ENCODE measurements at places on chromosomes 12 and 14. TPM values are rescaled to one million over a fixed set of nuclear protein-coding genes. Genes with fewer than 3 reads are reported as not detected.

- DNase-seq, result no peak
Observed at GRCh38 chr12:25135531-25136154, 59.3 kb downstream of the DNAI7 start.

DNA sequence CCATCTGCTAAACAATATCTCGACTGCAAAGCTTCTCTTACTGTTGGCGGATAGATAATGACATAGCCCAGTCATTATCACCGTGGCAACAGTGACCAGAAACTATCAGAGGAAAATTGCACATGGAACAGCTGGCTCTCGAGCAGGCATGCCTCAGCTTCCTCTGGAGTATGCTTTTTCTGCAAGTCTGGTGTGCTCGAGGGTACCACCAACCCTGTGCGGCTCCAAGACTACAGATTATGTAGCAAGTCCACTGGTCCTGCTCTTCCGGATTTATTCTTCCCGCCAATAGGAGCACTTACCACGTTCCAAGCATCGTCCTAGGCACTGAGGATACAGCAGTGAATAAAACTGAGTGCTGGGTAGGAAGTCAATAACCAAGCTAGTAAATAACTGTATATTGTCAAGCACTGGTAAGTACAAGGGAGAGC, 1.4 kb upstream of the GLRX5 start:
- peak; percentile 56 for DNase-seq

DNA sequence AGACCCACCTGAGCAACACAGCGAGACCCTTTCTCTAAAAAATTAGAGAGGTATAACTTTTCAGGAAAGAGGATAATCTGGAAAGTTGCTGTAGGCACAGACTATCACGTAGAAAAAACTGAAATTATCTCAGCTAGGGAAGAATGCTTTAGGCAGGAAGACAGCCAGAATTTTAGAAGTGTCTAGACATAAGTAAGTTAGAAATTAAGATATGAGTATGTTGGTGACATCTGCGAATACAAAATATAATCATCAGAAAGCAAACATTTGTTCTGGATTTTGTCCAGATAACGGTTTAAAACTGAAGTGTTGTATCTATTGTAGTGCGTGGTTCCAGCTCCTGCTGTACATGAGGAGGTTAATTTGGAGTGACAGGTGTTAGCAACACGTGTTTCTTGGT, 123.2 kb downstream of the FBXL14 start:
- DNase-seq, result no peak

DNA sequence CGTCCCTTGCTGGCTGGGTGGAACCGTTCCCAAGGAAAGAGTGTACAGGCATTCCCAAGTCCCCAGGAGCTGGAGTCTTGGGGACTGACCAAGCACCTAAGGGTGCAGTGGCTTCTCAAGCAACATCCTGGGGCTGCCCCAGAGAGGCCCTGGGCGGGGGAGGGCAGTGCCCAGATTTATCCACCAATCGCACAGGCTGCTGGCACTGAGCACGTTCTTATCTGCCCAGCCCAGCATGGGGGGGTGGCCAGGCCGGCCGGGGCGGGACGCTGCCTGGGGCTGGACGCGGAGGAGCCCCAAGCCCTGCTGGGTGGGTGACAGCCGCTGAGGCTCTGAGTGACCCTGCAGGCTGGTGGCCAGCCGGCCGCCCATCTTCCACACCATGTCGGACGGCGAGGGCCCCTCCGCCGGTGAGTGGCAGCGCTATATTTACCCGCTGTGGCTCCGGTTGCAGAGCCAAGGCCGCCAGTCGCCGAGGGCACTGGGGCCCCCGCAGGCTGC, 53.4 kb downstream of the CYP46A1 start:
- peak; percentile 27 for DNase-seq

GRCh38 chr12:41184864-41185263, 3.3 kb upstream of the PDZRN4 start:
- no peak for DNase-seq

DNA sequence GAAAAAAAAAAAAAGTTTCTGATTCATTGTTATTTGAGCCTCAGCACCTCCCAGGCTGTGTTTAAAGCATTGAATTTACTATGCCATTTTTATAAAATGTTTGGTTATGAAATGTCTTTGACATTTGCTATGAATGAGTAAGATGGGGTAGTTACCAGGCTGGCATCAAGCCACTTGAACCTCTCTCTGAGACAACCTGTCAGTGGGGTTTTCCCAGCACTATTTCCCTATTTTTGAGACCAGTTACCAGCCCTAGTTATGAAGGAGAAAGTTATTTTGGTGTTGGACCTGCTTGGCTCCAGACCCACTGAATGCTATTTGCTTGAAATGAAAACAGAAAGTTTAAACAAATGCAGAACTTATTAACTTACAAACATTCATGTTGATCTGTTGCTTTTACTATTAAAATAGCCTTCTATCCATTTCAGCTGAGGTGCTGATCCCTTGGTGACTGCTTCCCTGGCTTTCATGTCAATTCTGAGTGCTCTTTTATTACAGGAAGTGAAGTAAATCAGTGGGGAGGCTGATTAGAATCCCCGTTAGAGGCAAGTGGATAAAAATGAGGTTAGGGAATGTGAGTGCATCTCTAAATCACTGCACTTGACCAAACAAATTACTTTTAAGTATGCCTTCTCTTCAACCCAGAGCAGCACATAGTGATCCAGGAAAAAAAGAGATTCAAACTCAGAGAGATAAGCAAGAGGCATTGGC, 37.8 kb downstream of the LLPH start:
- no peak for DNase-seq

DNA sequence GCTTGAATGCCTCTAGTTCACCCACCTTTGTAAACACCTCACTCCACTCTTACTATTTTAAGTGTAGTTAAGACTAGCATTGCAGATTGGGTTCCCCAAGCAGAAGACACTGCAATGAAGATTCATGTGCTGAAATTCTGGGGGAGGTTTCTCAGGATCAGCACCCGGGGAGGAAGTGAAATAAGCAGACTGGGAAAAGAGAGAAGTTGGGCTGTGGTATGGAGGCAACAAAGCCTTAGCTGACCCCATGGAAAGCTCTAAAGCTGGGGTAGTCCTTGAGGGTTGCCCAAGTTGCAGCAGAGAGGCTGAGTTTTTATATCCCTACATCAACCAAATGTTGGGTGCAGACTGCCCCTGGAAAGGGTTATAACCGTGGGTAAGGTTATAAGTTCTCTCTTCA, 23.9 kb upstream of the IGF1 start:
- DNase-seq, result no peak

GRCh38 chr12:48000878-48001504, 3.3 kb downstream of the COL2A1 start:
- peak; percentile 52 for DNase-seq

DNA sequence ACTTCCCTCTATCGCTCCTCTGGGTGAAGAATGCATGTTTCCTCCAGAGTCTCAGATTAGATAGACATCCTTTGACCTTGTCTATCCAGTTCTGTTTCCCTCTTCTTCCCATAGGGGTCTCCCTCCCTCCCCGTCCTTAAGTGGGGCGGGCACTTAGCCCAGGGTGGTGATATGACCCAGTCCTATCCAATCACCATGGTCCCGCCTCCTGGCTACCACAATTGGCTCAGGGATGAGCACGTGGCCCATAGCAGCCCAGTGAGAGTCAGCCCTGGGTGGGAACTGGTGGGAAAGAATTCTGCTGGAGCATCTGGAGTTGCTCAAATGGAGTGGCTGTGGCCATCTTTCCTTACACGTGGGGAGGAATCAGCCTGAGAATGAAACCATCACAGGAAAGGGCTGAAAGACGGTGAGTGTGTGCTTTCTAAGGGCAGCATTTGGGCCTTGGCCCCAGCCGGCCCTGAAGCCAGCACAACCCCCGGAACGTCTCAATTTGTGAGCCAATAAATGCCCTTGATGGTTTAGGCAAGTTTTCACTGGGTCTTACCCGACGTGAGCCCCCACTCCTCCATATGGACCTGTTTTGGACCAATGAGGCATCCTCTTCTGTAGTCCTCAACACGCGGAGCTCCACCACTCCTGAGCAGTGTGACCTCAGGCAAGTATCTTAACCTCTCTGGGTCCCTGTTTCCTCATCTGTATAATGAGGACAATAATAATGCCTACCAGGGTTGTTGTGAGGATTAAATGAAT, 14.4 kb upstream of the MLXIP start:
- peak; percentile 99 for DNase-seq

GRCh38 chr12:48969833-48970701, 1.5 kb downstream of the WNT10B start:
- no peak for DNase-seq

DNA sequence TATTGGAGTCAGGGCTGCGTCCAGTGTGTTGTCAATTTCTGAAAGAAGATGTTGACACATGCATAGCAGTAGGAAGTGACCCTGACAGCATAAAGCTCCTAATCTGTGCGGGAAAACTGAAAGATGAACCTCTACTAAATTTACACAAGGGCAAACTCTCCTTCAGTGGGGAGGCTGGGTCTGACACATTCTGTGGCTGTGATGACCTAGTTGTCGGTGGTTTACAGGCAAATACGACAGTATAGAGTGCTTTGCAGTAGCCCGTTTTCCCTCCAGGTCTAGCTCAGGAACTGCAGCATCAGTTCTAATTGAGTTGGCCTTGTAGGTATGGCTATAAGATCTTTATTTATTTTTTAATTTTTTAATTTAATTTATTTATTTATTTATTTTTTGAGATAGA, 14.8 kb upstream of the GABARAPL1 start:
- DNase-seq, result no peak

DNA sequence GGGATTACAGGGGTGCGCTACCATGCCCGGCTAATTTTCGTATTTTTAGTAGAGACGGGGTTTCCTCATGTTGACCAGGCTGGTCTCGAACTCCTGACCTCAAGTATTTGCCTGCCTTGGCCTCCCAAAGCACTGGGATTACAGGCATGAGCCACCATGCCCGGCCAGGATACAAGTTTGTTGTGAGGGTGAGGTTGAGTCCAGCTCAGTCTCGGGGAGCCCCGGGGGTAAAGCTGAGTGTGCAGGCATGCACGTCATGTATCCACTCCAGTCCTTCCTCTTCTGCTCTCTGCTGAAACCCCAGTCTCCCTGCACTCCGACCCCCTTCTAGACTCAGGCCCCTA, 369 bp downstream of the HPD start:
- no peak for DNase-seq

CERS5 gene
- total RNA-seq, result 43.4 TPM

IFNG gene
- total RNA-seq, result not detected

SLC25A47 gene
- total RNA-seq, result 0.08 TPM

ZC2HC1C gene
- total RNA-seq, result not detected

KLHL33 gene
- not detected for total RNA-seq

PLBD1 gene
- total RNA-seq, result not detected

OR6C76 gene
- not detected for total RNA-seq

CRACR2A gene
- total RNA-seq, result 14.3 TPM
